ENCODE measurements at places on chromosomes 4 and X. TPM values are rescaled to one million over a fixed set of nuclear protein-coding genes. Genes with fewer than 3 reads are reported as not detected.

The PAGE2 gene
- not detected for polyA plus RNA-seq

The MGAT4D gene
- polyA plus RNA-seq: 0.05 TPM

The PNCK gene
- polyA plus RNA-seq: 9.5 TPM

The CLGN gene
- 20.8 TPM for polyA plus RNA-seq

The PASD1 gene
- polyA plus RNA-seq: not detected
